T-cell (primary cell): ENCODE measurements at places on chromosomes 4 and X.

DNA sequence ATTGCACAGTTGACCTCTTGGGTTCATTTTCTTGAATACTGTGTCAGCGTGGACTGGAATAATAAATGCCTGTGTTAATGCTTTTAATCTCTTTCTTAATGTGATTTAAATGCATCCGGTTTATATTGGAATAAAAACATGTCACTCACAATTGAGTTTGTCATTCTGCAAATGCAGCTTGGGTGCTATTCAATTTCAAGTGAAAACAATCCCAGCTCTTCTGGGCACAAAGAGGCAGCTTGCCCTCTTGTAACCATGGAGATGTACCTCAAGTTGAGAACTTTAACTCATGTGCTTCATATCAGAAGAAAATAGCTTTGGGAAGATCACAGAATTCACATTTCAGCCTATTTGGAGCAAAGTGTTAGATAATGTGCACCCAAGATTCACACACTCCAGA is 355.7 kb upstream of the GNPDA2 start:
- DNase-seq = no peak

DNA sequence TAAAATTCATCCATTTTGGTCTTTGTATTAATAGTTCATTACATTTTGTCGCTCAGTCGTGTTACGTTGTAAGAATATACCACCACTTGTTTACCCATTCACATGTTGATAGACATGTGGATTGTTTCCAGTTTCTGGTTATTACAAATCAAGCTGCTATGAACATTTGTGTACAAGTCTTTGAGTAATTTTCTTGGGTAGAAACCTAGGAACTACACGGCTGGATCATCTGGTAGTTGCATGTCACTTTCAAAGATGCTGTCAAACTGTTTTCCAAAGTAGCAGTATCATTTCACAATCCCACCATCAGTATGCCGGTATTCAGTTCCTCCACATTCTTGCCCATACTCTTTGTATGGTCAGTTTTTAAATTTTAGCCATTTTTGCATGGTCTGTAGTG is 98.0 kb downstream of the GASK1B start:
- DNase-seq = no peak

GRCh38 chr4:25283948-25284347 is 28.6 kb upstream of the ZCCHC4 start:
- no peak for DNase-seq

GRCh38 chrX:119150163-119151050 is 22.8 kb upstream of the KIAA1210 start:
- DNase-seq = no peak

GRCh38 chr4:51930557-51930956 is 87.6 kb downstream of the DCUN1D4 start:
- no peak for DNase-seq
